ENCODE measurements at places on chromosomes 12 and 14.

DNA sequence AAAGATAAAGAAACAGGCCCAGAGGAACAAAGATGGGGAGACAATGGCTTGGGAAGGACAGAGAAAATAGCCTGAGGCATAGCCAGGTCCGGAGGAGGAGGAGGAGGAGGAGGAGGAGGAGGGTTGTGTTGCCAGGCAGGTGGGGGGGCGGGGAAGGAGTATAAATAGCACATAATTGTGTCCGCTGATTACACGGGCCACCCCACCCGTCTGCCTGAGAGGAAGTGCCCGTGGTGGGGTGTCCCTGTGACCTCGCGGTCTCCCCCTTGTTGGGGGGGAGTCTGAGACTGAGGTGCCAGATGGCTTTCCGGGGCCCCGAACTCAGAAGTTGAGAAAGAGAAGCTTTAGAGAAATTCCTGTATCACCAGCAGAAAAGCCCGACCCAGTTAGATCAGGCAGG lies 1.9 kb upstream of the SP7 start:
- DNase-seq: no peak

DNA sequence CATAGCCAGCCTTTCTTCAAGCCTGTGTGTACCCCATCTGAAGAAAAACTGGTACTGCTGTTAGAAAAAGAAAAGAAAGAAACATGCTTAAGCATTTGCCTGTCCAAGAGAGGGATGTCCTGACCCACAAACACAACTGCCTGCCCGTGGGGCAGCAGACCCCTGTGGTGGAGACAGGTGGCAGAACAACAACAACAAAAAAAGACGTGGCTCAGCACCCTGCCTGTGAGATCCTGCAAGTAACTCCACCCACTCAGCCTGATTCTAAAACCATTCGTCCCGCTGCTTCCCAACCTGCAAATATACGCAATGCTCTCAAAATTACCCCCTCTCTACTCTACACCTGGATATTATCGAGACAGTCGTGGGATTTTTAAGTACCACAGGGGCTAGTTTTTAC lies 64.9 kb upstream of the ZDHHC17 start:
- DNase-seq: no peak

DNA sequence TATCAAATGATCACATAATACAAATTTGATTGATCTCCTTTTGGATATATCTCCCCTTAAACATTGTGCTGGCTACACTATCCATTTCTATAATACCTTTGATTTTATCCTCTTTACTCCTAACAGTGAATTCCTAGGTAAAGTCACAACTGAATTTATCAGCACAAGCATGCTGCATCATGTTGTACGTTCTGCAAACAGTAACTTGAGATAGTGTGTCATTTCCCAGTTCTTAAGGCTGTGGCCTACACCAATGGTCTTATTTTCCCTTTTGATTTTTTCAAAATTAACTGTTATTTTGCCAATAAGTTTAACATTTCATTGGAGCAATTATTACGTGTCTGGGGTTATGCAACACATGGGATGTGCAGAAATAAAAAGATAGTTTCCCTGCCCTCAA lies 24.8 kb downstream of the PRKCH start:
- no peak for DNase-seq

DNA sequence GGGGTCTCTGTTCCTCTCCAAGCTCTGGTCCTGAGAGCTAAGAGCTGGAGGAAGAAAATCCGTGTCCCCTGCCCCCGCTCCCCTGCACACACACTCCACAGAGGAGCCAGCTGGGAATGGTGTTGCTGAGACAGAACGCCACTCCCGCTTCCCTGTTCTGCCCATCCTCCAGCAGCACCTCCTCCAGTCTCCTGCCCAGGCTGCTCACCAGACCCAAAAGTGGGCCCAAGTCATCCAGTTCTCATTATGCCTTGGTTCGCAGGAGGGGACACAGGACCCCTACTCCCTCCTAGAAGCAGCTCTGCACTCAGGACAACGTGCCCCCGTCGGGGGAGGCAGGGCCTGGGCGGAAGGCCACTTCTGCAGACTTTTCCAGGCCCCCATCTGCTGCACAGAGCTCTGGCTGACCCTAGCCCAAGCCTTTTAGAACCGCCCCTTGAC lies 830 bp upstream of the TRMT61A start:
- DNase-seq: no peak

- no peak for DNase-seq
These were observed 207.1 kb upstream of the SLC16A7 start for GRCh38 chr12:59388694-59389093.

DNA sequence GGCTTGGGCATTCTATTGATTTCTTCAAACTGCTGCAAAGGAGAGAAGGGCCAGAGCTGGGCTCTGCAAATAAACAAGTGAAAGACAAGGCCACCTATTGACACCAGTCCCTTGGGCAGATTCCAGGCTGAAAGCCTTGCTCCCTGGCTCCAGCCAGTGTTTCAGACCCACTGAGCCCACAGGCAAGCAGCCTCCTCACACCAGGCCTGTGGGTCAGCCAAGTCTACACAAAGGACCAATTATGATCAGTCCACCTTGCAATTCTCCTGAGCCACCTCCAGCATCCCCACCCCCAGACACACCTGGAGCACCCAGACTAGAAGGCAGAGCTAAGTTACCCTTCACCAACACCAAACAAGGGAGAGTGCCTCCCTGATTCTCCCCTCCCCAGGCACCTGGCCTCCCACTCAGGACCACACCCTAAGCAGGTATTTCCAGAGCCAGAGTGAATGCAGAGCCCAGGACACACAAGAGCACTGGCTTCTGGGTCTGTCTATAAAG lies 13.8 kb downstream of the ACTN1 start:
- DNase-seq: no peak

- DNase-seq: no peak
These were observed 78.6 kb downstream of the POLR3B start for GRCh38 chr12:106436164-106436563.

GRCh38 chr12:13008741-13009380 lies 8.8 kb upstream of the HEBP1 start:
- DNase-seq: no peak

DNA sequence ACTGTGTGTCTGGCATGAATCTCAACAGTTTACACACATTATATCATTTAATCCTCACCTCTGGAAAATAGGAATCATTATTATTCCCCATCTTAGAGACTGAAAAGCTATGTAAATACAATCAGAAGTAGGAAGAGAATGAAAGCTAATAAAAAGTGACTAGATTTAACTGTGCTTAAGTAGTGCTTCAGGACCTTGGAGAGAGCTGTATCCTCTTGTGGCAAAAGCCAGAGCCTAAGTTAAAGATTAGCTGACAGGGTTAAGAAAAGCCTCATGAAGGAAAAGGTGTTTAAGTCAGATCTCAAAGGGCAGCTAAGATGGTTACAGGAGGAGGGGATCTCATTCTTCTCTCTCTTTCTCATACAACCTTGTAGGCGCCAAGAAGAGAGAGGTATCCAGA lies 65.3 kb upstream of the TMEM233 start:
- no peak for DNase-seq

DNA sequence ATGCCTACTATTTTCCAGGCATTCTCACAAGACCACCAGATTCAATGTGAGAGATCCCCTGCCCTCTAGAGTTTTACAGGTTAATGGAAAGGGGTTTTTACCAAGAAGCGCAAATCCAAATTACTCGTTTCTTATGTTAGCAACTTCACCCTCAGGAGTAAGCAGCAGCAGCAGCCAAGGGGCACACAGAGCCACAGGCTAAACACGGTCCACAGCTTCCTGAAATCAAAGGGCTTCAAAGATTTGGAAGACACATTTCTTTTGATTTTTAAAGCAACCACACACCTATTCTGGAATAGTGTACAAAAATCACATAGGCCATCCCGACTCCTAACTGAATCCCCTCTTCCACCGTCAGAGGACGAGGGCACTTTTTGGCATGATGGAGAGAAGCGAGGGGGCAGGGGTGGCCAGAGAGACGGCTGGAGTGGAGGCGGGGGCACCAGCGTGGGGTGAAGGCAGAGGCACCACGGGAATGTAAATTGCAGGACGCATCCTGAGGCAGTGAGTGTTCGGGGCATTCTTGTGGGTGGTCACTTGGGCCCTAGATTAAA lies 107.0 kb downstream of the ARF6 start:
- DNase-seq: no peak

- DNase-seq: no peak
These were observed 322.8 kb downstream of the RGS6 start for GRCh38 chr14:72254937-72255472.

GRCh38 chr14:92986254-92987147 lies 63.6 kb downstream of the CHGA start:
- DNase-seq: peak; percentile 99

DNA sequence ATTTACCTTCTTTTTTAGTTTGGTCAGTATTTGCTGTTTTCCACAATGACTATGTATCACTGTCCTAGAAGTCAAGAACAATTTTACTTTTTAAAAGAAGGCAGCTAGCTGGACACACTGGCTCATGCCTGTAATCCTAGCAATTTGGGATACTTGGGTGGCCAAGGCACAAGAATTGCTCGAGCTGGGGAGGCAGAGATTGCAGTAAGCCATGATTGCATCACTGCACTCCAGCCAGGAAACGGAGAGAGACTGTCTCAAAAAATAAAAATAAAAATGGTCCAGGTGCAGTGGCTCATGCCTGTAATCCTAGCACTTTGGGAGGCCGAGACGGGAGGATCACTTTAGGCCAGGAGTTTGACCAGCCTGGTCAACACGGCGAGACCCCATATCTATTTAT lies 28.3 kb downstream of the MDM1 start:
- no peak for DNase-seq

- DNase-seq: no peak
These were observed 50.8 kb upstream of the PTHLH start for GRCh38 chr12:28023156-28023887.

- DNase-seq: no peak
These were observed 11.1 kb downstream of the TXNRD1 start for GRCh38 chr12:104226672-104227071.

DNA sequence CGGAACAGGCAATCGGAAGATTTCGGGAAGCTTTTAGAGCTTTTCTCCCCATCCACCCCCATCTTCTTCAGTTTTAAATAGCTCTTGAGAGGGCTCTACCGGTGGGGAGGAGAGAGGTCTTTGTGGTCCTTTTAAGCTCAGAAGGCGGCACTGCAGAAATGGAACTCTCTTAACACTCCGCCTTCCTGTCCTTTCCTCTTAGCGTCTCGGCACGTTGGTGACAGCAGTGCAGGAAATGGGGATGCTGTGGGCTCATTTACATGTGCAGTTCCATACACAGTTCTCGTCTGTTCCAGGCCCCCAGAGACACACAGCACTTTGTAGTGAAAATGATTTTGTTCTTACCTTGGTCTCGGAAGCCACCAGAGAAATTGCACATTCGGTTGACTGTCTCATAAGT lies 50.4 kb upstream of the RIN3 start:
- DNase-seq: no peak

- DNase-seq: no peak
These were observed 72.6 kb downstream of the BBS10 start for GRCh38 chr12:76275511-76276093.

GRCh38 chr12:56299308-56299852 lies 750 bp downstream of the CS start:
- DNase-seq: no peak

GRCh38 chr12:89369166-89369565 lies 16.9 kb upstream of the DUSP6 start:
- DNase-seq: no peak

DNA sequence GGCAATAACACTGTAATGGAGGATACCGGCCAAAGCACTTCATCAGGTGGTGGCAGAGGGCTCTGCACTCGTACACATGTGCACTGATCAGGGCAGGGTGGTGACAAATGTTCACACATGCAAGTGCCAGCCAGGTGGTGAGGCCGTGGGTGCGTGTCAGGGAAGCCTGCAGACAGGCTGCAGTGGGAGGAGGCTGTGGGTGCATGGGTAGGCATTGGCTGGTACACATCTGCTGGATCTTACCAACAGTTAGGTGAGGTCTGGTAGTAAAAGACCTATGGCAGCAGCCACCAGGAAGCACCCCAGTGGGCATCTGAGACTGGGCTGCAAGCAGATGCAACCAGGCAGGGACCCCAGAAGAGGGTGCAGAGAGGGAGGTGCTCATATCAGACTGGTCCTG lies 65.3 kb downstream of the PDE6H start:
- DNase-seq: no peak

DNA sequence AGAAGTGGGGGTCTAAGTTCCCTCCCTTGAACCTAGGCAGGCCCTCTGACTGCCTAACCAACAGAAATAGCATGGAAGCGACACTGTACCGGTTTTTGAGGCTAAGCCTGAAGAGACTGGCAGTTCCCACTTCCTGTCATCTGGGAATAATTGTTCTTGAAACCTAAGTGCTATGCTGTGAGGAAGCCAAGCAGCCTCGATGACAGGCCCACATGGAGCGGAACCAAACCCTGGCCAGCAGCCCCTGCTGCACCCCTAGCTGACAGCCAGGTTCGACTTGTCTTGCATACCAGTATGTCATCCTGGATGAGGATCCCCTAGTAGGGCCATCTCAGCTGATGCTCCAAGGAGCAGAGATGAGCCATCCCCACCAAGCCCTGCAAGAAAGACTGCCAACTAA lies 6.4 kb upstream of the GPR68 start:
- no peak for DNase-seq

All from NCI-H1694 treated with DMSO at 0.1 percent for 48 hours (cell line).